ENCODE measurements at places on chromosomes 16 and 17. TPM values are rescaled to one million over a fixed set of nuclear protein-coding genes. Genes with fewer than 3 reads are reported as not detected.

DNA sequence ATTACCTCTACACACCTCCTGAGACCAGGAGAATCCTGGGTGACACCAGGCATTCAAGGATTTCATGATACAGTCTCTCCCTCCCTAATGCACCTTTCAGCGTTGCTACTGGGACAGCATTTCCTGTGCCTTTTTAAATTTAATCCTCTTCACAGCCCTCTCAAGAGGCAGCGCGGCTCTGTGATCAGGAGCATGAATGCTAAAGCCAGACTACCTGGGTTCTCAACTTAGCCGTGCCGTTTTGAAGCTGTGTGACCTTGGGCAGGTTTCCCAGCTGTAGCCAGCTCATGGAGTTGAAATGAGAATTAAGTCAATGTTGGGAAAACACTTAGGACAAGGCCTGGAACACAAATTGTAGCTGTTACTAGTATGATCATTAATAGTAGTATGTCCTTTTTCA is 191.8 kb downstream of the XYLT1 start:
- no peak for DNase-seq

DNA sequence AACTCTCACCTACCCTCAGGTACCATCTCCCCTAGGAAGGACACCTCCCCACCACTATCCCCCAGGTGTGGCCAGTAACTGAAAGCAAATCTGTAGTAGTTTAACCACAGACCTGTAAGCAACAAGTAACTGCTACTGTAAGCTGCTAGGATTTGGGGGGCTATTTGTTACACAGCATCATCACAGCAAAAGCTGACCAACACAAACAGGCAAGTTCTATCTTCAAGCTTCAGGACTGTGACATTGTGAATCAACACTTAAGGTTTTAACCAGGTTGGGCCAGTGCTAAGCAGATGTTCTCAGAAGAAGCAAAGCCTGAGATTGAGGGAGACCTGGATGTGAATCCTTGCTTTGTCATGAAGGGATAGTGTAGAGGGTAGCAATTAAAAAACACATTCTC is 47.0 kb downstream of the ABCC6 start:
- DNase-seq = no peak

- DNase-seq = no peak
Observed at GRCh38 chr17:32936186-32936893, 8.4 kb downstream of the TMEM98 start.

Gene SEPHS2
- total RNA-seq = 199 TPM

Gene TEKT1
- not detected for total RNA-seq

Gene RNU2-1
- 2,459 TPM for total RNA-seq

GRCh38 chr17:33657181-33657580 is 364.1 kb upstream of the ASIC2 start:
- DNase-seq = no peak

DNA sequence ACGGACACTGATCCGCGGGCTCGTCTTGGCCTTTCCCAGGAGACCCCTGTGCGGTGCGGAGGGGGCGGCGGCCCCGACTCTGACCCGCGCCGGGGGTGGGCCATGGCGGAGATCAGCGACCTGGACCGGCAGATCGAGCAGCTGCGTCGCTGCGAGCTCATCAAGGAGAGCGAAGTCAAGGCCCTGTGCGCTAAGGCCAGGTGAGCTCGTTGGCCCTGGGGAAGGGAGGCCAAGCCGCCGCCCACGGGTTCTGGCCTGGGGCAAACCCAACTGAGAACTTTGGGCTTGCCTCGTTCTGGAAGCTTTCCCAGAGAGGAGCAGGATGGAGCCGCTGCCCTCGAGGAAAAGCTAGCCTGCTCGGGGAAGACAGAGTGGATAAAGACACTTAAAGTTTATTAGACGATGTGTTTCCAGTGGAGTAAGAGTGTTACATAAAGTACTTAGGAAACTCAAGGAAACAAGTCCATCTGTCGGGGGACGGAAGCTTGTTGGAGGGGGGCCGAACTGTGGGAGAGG is 540 bp downstream of the PPP4C start:
- DNase-seq = peak; percentile 76

DNA sequence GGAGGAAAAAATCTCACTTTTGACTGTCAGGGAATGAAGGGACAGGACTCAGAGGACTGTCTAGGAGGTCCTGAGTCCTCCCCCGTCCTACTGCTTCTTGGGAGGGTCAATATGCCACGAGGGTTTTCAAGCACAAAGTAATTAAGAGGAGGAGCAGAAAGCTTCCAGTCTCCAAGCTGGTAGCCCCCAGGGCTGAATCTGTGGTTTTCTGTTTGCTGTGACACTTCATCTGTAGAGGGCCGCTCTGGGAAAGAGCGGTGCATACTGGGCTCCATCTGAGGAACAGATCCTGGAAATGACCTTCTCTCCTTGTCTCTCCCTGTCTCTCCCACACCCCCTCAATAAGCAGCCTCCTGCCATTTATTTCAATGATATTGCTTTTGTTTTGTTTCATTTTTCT is 180.1 kb upstream of the SDK2 start:
- no peak for DNase-seq

- no peak for DNase-seq
Observed at GRCh38 chr17:64245218-64246145, 17.6 kb downstream of the TEX2 start.

DNA sequence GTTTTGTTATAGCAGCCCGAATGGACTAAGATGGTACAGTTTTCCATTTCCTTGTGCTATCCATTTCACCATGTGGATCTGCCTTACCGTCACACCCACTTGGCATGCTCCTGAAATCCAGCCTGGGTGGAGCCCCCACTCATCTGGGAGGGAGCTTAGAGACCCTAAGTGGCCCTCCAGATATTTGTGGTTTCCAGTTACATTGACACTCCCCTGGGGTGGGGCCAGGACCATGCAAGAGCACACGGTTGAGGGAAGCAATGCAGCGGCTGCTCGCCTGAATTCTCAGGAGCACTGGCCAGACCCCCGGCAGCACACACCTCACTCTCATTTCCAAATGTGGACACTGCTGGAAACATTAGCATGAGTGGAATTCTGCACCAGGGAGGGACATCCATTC is 231.1 kb downstream of the UTP18 start:
- DNase-seq = no peak

DNA sequence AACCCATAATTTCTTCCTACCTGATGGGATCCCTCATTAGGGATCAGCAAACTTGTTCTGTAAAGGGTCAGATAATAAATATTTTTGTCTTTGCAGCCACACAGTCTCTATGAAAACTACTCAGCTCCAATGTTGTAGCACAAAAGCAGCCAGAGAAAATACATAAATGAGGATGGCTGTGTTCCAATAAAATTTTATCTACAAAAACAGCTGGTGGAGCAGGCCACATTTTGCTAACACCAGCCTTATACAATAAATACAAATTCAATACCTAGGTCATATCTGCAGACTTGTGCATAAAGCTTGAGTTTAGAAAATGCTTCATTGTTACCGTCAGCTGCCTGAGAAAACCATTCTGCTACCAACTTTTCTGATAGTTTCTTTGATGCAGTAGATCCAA is 38.4 kb upstream of the INTS2 start:
- no peak for DNase-seq

DNA sequence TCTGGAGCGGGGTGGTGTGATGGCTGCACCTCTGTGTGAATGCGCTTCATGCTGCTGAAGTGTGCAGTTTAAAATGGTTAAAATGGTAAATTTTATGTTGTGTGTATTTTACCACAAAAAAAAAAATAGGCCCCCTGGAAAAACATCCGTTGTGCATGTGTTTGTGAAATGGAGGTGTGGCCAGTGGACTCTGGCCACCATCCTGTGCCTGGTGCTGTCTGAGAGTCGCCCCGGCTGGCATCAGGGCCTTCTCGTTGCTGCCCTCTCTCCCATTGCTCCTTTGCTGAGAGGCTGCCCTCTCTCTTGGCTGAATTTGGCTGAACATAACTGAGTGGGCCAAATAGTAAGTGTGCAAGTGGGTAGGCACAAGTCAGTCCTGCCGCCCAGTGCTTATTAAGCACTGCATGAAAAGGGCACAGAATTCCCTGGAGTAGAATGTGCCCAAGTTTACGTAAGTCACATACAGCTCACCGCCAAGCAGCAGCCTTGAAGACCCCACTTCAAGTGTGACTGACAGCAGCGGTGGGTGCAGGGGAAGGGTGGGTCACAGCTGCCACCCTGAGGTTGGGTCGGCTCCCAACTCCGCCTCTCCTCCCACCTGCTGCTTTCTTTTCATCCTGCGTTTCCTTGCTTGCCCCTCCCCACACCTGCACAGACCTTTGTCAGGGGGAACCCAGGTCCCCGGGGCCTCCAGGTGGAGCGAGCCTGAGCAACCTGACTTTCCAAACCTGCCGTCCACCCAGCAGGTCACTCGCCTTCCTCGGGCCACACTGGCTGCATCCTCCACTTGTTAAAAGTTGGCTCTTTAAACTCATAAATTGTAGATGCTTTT is 46.8 kb downstream of the FOXK2 start:
- no peak for DNase-seq

- DNase-seq = no peak
Observed at GRCh38 chr16:7397901-7398300, 65.3 kb downstream of the RBFOX1 start.

DNA sequence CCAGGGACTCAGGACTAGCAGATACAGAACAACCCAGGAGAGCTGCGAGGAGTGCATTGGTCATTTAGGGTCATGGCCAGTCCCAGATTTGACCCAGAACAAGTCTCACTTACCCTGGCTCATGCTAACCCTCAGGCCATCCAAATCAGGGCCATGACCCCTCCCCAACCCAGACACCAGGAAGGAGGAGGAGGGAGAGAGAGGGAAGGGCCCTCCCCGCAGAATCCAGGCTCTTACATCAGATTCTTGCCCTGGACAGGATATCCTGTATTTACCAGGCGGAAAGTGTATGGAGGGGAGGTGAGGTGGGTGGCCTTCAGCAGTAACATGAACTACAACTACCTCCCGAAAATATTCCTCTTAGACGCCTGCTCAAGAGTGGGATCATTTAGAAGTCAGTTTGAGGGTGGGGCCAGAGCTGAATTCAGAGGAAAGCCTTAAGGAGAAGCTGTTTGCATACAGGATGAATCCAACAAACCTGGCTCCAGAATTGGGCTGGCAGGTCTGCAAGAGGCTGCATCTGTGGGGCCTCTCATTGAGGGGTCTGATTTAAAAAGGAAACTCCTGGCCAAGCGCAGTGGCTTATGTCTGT is 2.1 kb downstream of the VAT1 start:
- DNase-seq = no peak

Gene PLLP
- total RNA-seq = 7.5 TPM

Gene TMC7
- total RNA-seq = 0.30 TPM

DNA sequence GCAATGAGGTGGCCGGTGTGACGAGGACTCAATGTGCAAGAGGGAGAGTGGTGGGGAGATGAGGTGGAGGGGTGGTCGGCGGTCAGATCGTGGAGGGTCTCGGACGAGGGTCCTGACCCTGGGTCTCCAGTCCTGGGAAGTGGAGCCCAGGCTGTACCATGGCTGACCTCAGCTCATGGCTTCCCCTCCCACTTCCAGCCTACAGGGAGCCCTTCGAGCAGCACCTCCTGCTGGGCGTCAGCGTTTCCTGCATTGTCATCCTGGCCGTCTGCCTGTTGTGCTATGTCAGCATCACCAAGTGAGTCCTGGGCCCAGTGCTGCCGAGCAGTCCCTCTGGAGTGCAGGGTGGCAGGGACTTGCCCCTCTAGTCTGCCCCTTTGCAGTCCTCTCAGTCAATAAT is 41.8 kb downstream of the IL4R start:
- no peak for DNase-seq

DNA sequence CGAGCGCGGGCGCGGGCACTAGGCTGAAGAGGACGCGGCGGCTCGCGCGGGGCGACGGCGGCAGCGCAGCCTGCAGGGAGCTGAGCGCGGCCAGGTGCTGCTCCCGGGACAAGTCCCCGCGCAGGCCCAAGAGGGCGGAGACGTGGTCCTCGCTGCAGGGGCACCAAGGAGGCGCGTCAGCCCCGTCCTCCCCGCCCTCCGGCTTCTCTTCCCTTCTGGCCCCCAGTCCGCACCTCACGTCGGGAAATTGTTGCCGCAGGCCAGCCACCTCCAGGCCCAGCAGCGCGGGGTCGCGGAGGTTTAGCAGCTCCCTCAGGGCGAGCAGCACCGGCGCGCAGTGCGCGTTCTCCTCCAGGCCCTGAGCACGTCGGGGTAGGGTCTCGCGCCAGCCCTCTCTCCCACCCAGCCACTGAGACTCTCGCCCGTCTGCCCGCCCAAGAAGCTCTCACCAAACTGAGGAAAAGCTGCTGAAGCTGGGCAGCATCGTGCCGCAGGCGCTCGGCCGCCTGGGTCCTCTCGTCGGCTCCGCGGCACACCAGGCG is 761 bp upstream of the MATCAP1 start:
- no peak for DNase-seq

Gene BAIAP3
- total RNA-seq = 8.1 TPM

- no peak for DNase-seq
Observed at GRCh38 chr17:28097901-28098300, 55.4 kb downstream of the NLK start.

DNA sequence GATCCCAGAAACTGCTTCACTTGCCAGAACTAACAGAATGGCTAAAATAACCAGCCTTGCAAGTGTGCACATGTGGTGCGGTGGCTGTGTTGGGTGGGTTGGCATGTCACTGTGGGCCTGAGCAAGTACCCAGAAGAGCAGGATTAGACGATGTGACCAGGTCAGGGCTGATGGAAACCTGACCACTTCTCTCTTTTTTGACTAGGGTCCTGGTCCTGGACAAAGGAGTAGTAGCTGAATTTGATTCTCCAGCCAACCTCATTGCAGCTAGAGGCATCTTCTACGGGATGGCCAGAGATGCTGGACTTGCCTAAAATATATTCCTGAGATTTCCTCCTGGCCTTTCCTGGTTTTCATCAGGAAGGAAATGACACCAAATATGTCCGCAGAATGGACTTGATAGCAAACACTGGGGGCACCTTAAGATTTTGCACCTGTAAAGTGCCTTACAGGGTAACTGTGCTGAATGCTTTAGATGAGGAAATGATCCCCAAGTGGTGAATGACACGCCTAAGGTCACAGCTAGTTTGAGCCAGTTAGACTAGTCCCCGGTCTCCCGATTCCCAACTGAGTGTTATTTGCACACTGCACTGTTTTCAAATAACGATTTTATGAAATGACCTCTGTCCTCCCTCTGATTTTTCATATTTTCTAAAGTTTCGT is 16.7 kb downstream of the ANKRD40 start:
- DNase-seq = no peak

All from left lobe of liver (tissue), 2 donors.